SK-MEL-5 (cell line): ENCODE measurements at places on chromosomes 1 and 21.
A peak's percentile ranks its signal among the peaks of the same experiment; 100 is the strongest.

GRCh38 chr21:46441331-46441730 lies 17.4 kb upstream of the DIP2A start:
- DNase-seq, result no peak

- no peak for DNase-seq
Measured at GRCh38 chr1:101995984-101996745, 561 bp downstream of the OLFM3 start.

DNA sequence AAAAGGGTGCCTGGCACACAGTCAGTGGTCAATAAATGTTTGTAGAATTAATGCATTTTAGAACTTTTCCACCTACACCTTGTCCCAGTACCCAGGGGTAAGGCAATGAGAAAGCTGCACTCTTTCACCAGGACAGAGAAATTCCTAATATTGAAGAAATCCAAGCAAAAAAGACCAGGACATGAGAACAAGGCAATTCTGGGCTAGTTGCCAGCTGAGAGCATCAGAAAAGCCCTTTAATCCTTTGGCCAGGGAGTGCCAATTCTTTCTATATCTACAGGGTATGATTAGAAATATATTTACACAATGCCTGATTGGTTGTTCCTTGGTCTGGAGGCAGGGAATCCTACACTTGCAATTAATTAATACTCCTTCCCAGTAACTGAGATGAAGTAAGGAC lies 492.4 kb upstream of the NFIA start:
- no peak for DNase-seq

- DNase-seq, result peak; percentile 72
Measured at GRCh38 chr1:207981976-207982375, 71.1 kb upstream of the CD34 start.

- DNase-seq, result no peak
Measured at GRCh38 chr1:87795615-87796337, 467.1 kb downstream of the LMO4 start.

GRCh38 chr1:202199040-202199889 lies 5.7 kb downstream of the LGR6 start:
- no peak for DNase-seq

DNA sequence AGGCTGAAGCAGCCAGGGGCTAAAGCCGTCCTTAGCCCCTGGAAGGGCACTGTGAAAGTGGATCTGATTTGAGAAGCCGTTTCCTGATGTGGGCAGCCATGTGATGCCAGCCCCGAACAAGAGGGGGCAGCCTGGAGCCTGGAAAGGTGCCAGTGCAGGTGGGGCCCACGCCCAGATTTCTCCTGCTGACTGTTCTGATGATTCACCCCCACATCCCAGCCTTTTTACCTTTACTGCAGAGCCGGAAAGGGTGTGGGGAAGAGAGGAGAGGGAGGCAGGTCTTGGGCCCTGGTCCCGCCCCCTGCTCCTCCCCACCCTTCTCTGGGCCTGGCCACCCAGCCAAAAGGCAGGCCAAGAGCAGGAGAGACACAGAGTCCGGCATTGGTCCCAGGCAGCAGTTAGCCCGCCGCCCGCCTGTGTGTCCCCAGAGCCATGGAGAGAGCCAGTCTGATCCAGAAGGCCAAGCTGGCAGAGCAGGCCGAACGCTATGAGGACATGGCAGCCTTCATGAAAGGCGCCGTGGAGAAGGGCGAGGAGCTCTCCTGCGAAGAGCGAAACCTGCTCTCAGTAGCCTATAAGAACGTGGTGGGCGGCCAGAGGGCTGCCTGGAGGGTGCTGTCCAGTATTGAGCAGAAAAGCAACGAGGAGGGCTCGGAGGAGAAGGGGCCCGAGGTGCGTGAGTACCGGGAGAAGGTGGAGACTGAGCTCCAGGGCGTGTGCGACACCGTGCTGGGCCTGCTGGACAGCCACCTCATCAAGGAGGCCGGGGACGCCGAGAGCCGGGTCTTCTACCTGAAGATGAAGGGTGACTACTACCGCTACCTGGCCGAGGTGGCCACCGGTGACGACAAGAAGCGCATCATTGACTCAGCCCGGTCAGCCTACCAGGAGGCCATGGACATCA lies at the start of gene SFN:
SFN (plus strand) TSS at position 369 of the 904 bp plus-strand sequence; CDS start at position 433, 64 bp downstream.
- DNase-seq, result peak; percentile 13

- DNase-seq, result no peak
Measured at GRCh38 chr1:84705513-84705912, 15.3 kb upstream of the SSX2IP start.

GRCh38 chr1:40143891-40144575 lies 17.2 kb upstream of the RLF start:
- peak; percentile 79 for DNase-seq

DNA sequence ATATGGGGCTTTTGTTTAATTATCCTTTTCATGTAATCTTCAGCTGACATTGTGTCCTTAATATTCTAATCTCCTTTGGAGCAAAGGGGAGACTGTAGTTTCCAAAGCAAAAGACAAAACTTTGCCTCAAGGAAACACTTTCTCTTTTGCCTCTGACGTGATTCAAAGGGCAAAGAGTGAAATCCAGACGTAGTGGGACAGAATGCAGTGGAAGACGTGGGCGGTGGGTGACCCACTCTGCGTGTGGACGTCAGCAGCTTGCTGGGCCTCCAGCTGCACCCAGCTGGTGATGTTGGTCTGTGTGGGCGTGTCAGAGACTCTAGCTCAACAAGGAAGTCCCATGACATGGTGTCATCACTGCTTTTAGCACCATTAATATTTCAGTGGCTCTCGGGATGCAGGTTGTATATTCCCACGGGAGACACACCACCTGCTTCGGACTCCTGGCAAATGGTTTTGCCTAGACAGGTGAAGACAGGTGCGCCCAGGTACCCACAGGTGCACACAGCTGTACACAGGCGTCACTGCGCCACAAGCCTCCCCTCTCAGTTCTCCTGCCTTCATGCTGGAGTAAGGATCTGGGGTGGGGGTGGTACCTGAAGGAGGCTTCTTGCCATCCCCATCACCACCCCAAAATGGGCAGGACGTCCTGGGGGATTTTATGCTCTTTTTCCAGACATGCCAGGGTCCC lies 292.1 kb upstream of the VAMP3 start:
- DNase-seq, result peak; percentile 86

DNA sequence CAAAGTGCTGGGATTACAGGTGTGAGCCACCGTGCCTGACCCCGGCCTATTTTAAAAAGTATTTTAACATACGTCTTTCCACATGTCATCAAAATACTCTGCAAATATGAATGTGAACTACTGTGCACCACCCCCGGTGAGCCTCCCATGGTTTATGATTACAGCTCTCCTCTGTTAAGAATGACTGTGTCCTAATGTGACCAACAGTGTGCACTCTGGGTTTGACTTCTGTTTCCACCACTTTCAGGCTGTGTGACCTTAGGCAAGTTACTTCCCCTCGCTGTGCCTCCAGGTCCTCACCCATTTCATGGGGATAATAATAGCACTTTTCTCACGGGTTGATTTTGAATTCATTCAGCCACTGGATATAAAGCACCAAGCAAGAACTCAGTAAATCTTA lies 14.7 kb downstream of the AMPD2 start:
- no peak for DNase-seq

DNA sequence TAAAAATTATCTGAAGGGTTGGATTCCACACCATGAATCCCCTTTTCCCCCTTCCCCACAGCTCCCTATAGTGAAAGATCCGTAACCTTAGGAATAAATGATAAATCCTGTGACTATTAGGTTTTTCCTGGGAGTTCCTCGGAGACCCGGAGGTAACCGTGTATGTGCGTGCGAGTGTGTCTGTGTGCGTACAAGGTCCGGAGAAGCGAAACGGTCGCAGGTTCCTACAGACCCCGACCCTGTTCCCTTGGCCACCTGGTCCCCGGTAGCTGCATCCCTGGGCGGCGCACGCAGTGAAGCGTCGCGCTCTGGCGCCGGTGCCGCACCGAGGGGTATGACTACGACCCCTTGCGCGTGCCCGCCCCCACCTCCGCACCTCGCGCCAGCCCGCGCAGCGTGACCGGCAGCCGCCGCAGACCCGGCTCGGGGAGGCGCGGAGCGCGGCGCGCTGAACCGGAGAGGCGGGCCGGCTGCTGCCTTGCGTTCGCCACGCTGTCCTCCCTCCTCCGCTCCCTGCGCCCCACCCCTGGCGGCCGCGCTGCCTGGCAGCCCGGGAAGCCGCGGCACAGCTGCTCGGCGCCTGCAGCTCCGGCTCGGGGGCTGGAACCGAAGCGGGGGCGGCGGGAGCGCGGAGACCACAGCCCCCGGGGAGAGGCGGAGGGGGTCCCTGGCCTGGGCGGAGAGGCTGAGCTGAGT lies at the start of gene AK5:
AK5 (plus strand) TSS at position 529 of the 696 bp plus-strand sequence. CDS start 295 bp downstream, outside the sequence.
- no peak for DNase-seq

DNA sequence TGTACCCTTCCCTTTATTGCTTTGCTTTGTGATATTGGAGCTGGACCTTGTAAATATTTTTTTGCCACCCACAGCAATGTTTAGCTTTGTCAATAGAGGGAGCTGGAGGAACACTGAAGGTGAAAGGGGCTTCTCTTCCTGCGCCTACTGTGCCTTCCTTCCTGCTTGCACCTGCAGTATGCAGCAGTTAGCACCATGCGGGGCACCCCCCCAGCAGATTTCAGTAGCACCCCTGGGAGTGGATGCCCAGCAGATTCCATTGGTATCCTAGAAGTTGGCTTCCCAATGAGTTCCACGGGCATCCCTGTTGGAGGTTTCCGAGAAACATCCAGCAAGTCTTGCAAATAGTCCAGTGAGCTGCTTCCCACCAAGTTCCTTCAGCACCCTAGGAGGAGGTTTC lies 25.6 kb downstream of the S100A10 start:
- DNase-seq, result peak; percentile 90

- peak; percentile 3 for DNase-seq
Measured at GRCh38 chr1:175317779-175318178, 125.2 kb upstream of the KIAA0040 start.

- DNase-seq, result no peak
Measured at GRCh38 chr1:118032883-118033282, 103.3 kb downstream of the WDR3 start.

GRCh38 chr1:55640708-55641473 lies 425.7 kb upstream of the USP24 start:
- peak; percentile 48 for DNase-seq

- peak; percentile 33 for DNase-seq
Measured at GRCh38 chr1:147600119-147601111, 59.1 kb downstream of the BCL9 start.

GRCh38 chr1:9195651-9196050 lies 38.9 kb upstream of the H6PD start:
- peak; percentile 65 for DNase-seq

- no peak for DNase-seq
Measured at GRCh38 chr21:44281801-44282200, 3.9 kb upstream of the AIRE start.
